Forelimb muscle (tissue), 1 donor: ENCODE measurements at places on chromosomes 5 and 9. TPM values are rescaled to one million over a fixed set of nuclear protein-coding genes. Genes with fewer than 3 reads are reported as not detected.

Gene PDLIM4
- 66.2 TPM for polyA plus RNA-seq

Gene RASEF
- polyA plus RNA-seq: 0.43 TPM

Gene GABBR2
- 0.82 TPM for polyA plus RNA-seq

Gene SPACA9
- polyA plus RNA-seq: 2.3 TPM

Gene PITX1
- 17.8 TPM for polyA plus RNA-seq

Gene PPP3R2
- not detected for polyA plus RNA-seq

Gene CPLANE1
- polyA plus RNA-seq: 17.9 TPM

Gene SLCO6A1
- polyA plus RNA-seq: 0.48 TPM

Gene PRELID2
- 3.6 TPM for polyA plus RNA-seq

GRCh38 chr9:38681747-38682227, 38.1 kb downstream of the FAM240B start:
- DNase-seq: no peak

- no peak for DNase-seq
Observed at GRCh38 chr5:1788828-1789227, 10.8 kb downstream of the MRPL36 start.

DNA sequence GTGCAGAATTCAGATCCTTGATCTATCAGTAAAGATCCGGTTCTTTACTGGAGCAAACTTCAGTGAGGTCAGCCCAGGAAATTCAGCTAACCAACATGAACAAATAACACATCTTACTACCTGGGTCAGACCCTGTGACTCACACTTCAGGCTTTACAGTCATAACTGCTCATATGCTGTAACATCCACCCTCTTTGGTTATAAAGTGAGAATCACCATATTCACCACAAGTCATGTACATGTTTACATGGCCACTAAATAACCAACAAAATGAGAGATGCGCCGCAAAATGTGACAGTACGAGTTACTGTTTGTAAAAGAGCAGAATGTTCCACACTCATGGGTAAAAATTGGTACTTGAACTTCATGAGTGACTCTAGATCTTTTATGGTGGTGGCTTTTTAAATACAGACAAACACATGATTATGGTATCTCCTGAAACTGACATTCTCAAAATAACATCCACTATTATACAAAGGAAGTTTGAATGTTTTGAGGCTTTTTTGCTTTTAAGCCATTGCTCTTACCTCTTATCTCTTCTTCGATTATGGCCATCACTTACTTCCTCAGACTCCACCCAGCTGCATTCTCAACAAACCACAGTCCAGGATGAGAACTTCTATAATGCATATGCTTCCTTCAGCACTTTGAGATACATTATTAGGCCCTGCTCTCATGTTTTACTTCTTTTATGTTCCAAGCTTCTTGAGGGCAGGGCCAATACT, 516.6 kb downstream of the RAB3C start:
- DNase-seq: no peak

- no peak for DNase-seq
Observed at GRCh38 chr9:116873937-116874914, 187.1 kb downstream of the TRIM32 start.

GRCh38 chr9:34991607-34992375, 2.2 kb downstream of the DNAJB5 start:
- DNase-seq: no peak

GRCh38 chr5:103587185-103587748, 24.7 kb upstream of the NUDT12 start:
- no peak for DNase-seq

GRCh38 chr5:155343468-155343867, 329.9 kb downstream of the KIF4B start:
- DNase-seq: no peak

DNA sequence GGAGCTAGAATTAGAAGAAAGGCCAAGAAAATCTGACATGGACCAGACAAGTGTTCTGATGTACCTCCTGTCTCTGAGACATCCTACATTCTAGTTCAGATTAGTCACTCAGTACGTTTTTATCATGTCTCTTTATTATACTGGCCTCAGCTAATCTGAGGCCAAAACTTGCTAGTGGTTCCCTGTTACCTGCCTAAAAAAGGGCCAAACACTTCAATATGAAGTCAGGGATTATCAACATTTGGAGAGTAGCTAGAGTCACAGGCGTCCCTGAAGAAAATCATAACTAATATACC, 587.4 kb downstream of the PRELID2 start:
- no peak for DNase-seq

DNA sequence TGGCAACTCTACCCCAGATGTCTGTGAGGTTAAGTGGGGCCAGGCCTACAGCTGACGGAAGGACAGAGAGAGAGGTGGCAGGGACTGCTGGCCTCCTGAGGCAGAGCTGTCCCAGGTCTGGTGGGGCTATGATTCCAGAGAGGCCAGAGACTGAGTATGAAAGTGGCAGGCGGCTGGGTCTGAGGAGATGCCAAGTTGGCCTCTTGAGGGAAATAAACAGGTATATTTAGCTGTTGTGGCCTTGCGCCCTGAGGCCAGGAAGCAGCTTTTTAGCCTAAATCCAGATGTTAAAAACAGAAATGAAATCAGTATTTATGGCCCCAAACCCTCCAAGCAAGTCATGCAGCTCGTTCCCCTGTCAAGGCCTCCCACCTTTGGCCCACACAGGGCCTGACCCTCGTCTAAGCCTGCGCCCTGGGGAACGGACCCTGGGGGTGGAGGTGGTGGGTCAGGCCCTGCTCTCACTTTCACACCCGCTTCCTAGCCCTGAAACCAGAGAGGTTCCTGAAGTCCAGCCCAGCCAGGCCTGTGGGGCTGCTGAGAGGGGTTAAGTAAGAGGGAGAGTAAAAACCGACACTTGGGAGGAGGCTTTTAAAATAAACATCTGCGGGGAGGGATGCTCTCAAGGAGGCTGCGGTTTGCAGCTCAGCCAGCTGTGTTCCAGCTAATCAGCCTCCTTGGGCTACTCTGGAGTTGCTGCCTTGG, 18.7 kb downstream of the PCDHGC5 start:
- DNase-seq: no peak

DNA sequence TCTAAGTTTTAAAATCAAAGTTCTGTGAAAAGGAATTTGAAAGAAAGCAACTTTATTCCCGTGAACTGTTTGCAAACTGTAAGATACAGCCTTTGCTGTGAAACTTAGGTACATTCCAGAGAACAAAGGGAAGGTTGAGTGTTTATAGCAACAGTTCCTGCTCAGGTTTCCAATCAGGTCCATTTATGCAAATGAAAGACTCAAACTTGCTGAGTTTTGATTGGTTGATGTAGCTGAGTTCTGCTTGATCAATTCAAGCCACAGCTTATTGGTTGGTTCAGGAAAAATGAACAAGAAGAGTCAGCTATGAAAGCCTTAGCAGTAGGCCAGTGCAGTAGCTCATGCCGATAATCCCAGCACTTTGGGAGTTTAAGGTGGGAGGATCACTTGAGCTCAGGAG, 37.9 kb downstream of the SLC27A6 start:
- DNase-seq: no peak

DNA sequence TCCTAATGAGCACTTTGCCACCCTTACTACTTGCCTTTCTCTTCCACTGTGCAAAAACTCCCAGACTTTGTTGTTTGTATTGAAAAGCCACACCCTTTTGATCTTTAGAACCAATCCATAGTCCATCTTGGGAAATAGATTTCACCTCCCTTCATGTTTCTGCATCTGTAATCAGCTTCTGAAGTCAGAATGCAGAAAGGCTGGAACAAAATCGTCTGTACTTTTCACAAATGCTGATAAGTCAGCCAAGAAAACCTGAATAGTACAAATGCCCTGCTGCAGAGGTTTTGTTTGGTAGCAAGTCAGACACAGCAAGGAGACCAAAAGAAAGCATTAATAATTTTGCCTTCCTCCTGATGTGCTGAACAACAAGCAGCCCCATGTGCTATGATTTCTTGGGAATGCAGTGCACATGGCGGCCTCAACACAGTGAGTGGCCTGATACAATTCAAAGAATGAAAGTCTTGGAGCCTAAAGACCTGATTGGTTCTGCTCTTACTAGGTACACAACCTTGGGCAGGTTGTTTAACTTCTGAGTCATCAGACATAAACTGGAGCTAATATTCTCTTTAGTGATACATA, 59.2 kb upstream of the STK32A start:
- no peak for DNase-seq

DNA sequence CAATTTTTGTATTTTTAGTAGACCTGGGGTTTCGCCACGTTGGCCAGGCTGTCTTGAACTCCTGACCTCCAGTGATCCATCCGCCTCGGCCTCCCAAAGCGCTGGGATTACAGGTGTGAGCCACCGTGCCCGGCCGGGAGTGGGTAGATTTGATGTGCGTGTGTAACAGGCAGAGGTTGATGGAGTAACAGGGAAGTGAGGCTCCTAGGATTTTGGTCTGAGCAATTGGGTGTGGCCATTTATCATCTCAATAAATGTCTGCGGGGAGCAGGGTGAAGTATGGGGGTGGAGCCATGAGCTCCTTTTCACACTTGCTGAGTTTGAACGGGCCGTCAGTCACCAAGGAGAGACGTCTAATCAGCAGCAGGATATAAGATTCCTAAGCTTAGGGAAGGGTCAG, 1.2 kb upstream of the REXO4 start:
- DNase-seq: no peak

DNA sequence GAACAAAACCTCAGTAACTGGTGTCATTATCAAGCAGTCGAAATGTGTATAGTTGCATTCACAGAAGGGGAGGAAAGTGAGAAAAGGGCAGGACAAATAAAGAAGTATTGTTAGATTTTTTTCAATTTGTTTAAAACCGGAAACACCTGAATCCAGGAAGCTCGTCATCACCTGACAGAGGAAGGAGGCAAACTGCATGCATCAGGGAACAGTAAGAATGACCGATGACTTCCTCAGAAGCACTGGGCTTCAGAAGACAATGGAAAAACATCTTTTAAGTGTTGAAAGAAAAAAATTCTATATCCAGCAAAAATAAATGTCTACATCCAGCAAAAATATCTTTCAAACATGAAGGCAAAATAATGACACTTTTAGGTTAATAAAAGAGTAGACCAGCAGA, 29.5 kb downstream of the PLEKHG4B start:
- no peak for DNase-seq

DNA sequence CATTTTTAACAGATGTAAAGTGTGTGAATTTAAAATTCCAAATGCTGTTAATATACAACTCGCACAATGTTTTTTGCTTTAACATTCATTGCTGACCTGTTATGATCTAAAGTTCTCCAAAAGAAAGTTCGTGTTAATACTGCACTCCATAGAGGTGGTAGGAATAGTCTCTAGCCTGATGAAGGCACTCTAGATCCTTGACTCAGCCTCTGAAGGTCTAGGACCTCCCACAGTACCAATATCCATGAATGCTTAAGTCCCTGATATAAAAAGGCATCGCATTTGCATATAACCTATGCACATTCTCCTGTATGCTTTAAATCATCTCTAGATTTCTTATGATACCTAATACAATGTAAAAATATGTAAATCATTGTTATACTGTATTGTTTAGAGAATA, 213.6 kb downstream of the EFNA5 start:
- no peak for DNase-seq

DNA sequence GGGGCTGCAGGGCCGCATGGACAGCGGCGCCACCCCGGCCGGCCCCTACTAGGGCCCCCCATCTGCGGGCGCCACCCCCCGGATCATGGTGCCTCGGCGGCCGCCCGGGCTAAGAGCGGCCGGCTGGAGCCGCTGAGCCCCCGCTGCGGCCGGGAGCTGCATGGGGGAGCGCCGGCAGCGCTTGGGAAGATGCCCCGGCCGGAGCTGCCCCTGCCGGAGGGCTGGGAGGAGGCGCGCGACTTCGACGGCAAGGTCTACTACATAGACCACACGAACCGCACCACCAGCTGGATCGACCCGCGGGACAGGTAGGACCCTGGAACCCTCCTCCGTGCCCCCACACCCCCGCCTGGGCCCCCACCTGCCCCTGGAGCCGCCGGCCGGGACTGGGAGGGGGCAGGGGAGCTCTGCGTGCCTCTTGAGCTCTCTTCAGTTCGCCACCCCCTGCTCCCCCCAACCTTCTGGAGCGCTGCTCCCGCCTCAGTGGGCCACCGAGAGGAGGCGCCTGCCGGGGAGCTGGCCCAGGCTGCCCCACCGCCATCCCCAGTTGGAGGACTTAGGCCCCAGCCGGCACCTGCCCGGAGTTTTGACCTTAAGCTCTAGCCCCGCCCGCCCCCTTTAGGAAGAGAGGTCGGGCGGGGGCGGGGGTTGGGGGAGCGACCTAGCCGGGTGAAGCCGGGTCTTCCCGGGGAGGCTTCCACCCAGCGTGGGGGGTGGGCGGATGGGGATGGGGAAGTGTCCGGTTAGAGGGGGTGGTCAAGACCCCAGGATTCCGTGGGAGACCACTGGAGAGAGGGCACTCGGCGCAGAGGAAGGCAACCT, 730 bp downstream of the WWC1 start:
- no peak for DNase-seq

- no peak for DNase-seq
Observed at GRCh38 chr9:7479300-7479699, 320.3 kb downstream of the DMAC1 start.

- no peak for DNase-seq
Observed at GRCh38 chr5:174991847-174992246, 267.5 kb downstream of the MSX2 start.

GRCh38 chr9:20333991-20334390, 288.3 kb downstream of the MLLT3 start:
- DNase-seq: no peak

DNA sequence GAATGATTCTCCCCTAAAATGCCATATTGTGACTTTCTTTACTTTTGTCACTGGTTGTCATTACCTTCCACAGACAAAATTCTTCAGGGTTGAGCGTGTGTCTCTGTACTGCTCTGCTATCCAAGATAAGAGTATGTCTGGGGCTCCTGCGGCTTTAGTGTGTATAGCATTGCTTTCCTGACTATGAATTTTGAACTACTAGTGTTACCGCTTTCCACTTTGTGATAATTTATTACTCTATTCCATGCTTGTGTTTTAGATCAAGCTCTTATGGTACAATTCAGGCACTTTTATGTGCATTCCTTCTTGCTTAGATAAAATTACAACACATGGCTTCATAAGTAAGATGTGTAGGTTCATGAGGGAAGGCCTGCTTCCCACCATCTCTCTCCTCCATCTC, 51.5 kb upstream of the MEF2C start:
- DNase-seq: no peak

- no peak for DNase-seq
Observed at GRCh38 chr9:19493876-19494275, 85.1 kb downstream of the ACER2 start.

DNA sequence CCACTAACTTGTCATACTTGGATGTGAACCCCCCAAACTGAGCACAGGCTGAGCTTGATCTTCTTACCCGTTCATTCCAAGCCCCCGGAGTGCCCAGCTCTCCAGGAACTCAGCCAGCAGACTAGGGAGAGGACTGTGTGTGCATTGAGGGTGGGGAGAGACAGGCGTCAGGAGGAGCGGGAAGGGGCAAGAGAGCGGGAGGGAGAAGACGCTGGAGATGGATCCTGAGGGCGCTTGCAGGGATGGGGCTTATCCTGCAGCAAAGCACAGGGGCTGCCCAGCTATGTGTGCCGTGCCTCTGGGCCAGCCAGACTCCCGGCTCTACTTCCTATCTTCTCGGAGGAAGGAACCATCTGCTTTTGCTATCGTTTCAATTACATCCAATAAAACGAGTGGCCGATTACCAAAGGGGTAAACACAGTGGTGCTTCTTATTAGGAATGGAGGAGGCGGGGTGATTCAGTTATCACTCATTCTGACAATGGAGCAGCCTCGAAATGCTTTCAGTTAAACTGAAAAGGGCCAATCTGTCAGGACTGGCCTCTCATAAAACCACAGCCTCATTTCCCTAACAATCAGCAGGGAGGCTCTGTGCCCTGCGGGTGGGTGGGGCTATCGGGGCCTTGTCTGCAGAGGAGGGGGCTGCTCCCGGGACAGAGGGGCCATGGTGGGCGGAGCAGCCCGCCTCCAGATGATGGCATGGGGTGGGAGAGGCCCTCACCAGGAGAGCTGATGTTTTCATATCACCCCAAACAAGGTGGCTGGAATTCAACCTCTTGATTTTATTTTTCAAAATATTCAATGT, 168.2 kb downstream of the DAB2IP start:
- DNase-seq: no peak
